Activated CD4-positive, alpha-beta T cell treated with anti-CD3 and anti-CD28 coated beads, Interleukin-2, amount 50 U/mL, for 1 hour (primary cell): ENCODE measurements at places on chromosomes 5 and 9.

- no peak for DNase-seq
Observed at GRCh38 chr9:133233681-133234432, 24.8 kb upstream of the OBP2B start.

DNA sequence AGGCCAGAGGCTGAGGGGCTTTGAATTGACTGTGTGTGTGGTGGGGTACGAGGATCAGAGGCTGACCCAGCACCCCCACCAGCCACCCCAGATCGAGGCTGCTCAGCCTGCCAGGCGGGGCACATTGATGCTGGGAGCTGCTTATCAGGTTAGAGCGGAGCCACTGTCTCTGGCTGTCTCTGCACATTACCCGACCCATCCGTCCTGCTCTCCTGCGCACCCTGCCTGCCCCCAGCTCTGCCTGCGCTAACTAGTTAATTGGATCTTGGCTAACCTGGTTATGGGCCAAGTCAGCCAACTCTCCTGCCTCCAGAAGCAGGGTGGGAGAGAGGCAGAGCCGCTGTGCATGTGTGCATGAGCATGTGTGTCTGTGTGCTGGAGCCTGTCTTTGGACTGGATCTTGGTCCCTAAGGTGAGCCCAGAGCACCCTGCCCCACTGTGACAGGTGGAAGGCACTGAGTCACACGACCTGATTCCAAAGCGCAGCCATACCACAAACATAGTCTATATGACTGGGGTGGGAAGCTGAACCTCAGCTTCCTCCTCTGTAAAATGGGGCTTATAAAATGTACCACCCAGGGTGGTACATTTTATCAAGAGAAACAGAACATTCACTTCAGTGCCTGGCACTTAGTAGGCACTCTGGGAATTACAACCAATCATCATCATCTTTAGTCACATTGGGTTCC lies 39.7 kb downstream of the PCDH1 start:
- no peak for DNase-seq

GRCh38 chr9:127336086-127336485 lies 60.9 kb upstream of the SLC2A8 start:
- DNase-seq = no peak

DNA sequence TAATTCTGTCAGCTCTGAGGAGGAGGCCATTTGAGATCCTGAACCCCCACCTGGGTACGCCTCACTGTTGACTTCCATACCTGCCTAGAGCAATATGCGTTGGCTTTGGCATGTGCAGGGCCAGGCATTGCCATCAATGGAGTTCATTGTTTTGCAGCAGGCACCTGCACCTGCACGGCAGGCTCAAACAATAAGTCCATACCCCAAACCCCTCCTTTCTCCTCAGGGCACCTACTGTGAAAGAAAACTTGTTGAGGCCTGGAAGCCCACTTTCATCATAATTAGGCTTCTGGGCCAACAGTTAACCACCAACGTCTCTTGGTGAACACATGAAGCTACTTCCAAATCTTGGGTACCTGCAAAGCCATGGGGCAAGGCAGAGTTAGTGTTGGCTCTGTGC lies 238.7 kb downstream of the NFIB start:
- DNase-seq = no peak

DNA sequence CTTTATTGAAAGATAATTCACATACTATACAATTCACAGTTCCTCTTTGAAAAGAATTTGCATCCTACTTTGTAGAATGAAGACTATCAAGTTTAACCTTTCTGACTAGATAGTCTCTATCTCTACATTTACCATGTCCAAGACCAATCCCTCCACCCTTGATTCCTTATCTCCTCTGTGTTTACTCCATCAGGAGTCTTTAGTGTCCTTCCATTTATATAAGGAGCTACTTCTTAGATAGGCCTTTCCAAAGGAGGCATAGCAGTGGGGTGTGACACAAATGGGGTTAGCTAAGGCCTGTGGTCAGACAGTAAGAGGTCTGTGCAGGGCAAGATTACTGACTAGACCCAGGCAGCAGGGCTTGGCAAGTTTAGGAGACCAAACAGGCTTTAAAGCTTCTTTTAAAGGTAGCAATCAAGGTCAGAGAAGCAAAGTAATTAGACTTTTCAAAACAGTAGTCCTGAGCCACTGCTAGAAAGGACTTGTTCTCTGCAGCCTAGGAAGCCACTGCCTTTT lies 11.1 kb upstream of the DMXL1 start:
- no peak for DNase-seq

- DNase-seq = no peak
Observed at GRCh38 chr9:123335986-123336329, 20.0 kb upstream of the CRB2 start.

- DNase-seq = no peak
Observed at GRCh38 chr5:178186427-178186826, 744 bp downstream of the GMCL2 start.

DNA sequence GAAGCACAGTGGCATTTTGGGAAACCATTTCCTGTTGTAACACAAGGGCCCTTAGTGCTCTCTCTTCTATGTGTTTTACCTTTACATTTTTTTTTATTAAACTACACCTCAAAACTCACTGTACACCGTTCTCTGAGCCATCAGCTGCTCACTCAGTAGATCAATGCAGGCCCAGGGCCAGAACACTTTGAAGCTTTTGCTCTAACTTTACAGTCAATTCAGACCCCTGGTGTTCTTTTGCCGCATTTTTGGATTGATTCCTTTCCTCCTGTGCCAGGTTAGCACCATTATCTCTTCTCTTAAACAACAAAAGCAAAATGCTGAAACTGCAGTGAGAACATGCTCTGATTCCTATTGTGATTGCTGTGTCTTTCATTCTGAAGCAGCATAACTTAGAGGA lies 269.8 kb upstream of the RGMB start:
- DNase-seq = no peak

DNA sequence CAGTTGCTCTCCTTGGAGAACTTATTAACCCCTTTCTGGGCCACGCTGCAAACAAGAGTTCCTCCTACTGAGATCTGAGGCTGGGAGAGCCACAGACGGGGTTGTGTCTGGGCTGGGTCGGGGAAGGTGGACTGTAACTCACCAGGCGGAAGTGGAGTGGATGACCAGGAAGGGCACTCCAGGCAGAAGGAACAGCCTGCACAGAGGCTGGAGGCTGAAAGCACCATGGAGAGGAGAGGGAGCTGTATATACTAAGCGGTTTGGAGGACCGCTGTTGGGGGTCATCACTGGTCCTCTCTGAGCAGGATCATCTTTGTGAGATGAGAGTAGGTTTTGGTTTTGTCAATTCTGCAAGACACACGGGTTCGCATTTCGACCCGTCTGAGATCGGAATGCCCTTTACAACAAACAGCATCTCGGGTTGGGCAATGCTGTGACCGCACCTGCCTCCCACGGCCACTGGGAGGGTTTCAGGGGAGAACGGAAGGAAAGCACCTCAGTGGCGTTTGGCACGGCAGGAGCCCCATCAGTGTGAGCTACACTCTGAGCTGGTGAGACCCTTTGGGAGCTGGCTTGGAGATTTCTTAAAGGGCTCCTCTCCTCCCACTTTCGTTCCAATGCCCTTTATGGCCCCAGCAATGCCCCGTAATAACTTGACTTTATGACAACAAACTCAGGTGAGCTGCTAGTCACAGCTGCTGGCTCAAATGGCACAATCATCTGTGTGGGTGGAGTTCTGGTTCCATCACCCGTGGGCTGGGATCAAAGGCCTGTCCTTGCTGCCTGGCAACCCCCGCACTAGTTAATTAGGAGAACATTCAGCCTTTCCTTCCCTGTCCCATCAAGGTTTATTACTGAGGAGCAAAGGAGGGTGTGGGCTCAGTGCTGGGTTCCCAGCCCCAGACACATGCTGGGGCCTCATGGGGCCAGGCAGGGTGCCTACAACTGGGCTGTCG lies 18.7 kb upstream of the NEURL1B start:
- no peak for DNase-seq

GRCh38 chr5:139666551-139666950 lies 18.4 kb downstream of the CXXC5 start:
- DNase-seq = no peak

- DNase-seq = no peak
Observed at GRCh38 chr9:36194326-36195000, 3.7 kb downstream of the CLTA start.
